HEK293T (cell line): ENCODE measurements at places on chromosomes 13 and 19.
A peak's percentile ranks its signal among the peaks of the same experiment; 100 is the strongest.

DNA sequence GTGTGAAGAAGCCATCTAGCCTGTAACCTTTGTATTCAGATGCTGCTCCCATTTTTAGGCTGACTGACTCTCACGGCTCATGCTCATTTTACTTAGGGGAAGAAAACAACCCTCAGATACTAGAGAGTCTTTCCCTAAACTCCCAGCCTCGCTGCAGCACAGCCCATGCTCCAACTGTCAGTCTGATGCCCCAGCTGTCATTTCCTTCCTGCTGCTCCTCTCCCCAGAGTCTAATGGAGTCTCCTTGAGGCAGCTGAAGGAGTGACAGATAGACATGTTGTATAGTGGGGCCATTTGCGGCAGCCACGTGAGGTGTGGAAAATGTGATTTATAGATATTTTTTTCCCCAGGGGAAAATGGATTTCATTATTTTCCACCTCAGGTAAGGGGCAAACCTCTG, 59.2 kb upstream of the OLFM4 start:
- no peak for DNase-seq

DNA sequence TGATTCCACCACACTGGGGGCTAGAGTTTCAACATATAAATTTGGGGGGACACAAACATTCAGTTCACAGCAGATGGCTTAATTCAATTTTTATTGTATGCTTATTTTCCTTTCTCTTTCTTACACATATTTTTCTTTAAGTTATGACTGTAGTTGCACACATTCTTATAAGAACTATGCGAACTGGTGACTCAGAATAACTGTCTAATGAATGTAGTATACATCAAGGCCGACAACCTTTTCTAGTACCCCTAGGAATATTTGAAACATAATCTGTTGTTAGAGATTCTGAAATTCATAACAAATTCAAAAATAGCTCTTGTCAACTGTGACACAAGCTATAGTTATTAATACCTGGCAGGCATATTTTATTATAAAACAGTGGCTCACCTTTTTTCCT, 695.6 kb downstream of the PCDH9 start:
- no peak for DNase-seq

GRCh38 chr13:52738719-52739467, 727 bp downstream of the CNMD start:
- no peak for DNase-seq

DNA sequence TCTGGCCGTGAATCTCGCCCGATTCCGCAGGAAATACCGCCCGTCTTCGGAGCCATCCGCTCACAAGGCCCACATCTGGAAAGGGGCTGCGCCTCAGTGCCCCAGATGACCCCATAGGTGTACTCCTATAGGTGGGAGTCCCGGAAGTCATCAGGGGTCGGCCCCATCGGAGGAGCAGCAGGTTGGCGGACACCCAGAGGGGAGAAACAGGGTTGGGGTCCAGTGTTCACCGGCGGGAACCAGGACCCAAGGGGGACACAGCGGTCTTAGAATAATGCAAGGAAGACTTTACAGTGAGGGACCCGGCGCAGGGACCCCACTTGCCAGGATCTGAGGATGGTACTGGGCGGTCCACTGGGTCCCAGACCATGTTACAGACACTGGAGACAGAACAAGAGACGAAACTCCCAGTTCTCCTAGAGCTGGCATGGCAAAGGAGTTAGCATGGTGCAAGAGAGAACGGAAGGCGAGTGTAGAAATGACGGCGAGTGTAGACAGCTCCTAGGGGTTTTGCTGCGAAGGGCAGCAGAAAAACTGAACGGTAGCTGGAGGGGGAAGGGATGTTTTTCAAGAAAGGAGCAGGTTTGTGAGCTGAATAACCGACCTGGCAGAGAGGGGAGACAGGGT, 4.2 kb upstream of the RGL3 start:
- DNase-seq, result no peak

DNA sequence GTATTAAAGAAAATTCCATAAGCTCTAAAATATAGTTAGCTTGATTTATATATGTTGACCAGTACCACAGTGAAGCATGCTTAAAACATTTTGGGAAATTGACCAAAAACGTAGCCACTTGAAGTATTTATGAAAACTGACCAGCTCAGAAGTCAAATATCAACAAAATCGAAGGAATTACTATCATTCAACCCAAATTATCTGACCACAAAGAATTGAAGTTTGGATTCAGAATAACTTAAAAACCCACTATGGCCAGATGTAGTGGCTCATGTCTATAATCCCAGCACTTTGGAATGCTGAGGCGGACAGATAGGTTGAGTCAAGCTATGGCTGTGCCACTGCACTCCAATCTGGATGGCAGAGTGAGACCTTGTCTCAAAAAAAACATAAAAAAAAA, 31.9 kb downstream of the GPALPP1 start:
- DNase-seq, result no peak

- peak; percentile 75 for DNase-seq
Observed at GRCh38 chr19:44689290-44690130, 9.4 kb upstream of the CEACAM16 start.

- DNase-seq, result no peak
Observed at GRCh38 chr19:17214508-17215126, 540 bp upstream of the USE1 start.

GRCh38 chr19:50496189-50497021, 14.6 kb downstream of the JOSD2 start:
- DNase-seq, result no peak

- no peak for DNase-seq
Observed at GRCh38 chr13:43041369-43041921, 18.1 kb downstream of the DNAJC15 start.

DNA sequence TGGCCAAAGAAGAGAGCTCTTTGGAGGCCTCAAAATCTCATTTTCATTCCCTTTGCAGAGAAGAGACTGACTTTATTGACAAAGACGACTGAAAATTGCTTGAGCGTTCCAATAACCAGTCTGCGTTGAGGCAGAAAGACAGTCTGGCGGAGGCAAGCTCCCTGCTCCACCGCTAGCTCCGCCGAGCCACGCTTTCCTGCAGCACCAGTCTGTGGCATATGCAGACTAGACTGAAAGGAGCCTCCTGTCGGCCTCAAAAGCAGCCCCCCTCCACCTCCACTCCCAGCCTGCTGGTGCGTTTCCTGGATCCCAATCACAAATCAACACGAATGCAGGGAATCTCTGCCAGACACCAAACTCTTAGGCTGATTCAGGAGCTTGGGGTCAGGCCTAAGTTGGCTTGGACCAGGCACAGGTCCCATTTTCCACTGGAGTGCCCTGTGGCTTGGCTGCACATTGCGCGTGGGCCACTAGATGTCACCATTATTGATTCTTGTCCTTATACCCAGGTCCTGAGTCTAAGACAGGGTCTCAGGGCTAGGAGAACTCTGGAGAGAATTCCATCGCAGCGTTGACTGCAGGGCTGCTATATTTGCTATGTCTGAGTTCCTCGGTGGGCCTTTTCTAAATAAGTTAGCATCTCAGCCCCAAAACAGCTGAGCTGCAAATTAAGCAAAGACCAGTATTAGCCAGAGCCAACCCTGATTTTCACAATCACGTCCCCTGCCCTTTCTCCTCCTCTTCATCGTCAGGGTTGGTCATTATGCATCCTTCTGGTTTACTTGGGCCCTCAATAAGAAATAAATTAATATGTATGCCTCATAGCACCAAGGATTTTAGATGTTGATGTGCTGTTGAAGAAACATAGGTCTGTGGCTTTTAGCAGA, 5.2 kb upstream of the ZNF507 start:
- DNase-seq, result peak; percentile 61

- no peak for DNase-seq
Observed at GRCh38 chr13:114108894-114109293, 23.5 kb downstream of the RASA3 start.

GRCh38 chr19:18784786-18785120, 6.4 kb downstream of the COMP start:
- DNase-seq, result no peak

DNA sequence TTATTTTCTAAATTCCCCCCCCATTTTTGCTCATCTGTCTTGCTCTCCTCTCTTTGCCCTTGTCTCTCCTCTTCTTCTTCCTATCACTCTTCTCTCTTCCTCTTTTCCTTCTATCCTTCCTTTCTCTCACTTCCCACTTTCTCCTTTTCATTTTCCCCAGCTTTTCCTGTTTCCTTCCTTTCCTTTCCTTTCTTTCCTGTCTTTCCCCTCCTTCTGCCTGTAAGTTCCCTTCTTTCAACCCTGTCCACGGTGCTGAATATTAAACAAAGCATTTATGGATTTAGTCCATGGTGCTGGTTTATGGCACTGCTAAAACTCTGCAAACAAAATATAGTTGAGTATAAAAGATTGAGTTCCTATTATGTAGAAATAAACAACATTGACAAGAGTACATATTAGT, 27.6 kb downstream of the SCEL start:
- DNase-seq, result no peak

DNA sequence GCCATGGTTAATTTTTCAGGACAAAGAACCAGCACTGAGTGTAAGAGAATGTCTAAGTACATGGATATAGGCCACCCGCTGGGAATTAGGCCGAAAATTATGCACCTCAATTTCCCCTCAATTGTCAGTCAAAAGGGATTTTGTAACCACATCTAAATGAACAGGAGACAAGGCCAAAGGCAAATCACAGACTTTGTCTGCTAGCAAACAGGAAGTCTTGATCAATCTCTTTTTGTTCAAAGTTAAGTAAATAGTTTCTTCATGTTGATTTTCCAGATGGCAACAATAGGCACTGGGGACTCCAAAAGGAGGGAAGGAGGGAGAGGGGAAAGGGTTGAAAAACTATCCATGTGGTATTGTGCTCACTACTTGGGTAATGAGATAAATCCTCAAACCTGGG, 276.0 kb downstream of the COG6 start:
- no peak for DNase-seq

- peak; percentile 4 for DNase-seq
Observed at GRCh38 chr13:101785858-101786257, 333.4 kb downstream of the ITGBL1 start.

DNA sequence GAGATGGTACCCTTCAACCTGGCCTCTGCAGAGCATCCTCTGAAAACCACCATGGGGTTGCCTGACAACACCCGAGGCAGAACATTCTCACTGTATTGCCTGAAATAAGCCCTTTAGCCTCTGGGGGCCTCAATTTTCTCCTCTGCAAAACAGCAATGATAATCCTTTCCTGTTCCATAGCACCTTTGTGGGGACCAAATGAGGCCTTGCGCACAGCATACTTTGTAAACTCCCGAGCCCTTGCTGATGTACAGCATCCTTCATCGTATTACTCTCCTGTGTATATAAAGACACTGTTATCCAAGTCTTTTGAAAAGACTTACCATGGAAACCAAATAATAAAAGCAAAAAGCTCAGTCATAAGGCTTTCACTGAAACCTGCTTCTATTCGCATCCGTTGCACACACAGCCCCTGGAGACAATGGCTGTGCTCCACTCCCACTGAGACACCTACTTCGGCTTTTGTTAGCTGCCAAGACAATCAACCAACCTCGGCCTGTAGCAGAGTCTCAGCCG, 276.0 kb downstream of the FOXO1 start:
- no peak for DNase-seq

DNA sequence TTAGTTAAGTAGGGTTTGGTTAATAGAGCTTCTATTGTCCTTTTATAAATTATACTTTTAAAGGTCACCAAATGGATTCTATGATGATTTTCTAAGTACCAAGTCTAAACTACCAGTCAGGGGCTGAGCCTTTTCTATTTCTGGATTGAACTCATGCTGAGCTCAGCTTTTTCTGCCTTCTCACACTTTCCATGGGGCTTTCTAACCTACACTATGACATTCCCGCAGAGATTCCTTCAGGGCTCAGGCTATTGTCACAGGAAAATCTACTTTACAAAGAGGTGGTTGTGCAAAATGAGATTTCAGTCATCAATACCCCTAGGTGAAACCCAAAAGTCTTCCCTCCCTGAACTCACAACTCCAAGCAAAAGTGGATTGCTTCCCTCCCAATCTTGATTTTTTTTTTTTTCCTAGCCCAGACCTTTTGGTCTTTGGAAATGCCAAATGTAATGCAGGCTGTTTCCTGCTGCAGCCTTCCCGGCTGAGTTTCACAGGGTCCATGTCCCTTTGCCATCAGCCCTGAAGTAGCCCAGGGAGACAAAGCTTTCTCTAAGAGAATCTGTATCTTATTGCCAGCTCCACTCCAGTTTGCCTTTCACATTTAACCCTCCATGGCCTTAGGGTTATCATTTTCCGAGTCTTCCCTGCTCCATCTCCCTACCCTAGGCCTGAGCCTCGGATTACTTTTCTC, 13.6 kb downstream of the C13orf42 start:
- DNase-seq, result no peak

GRCh38 chr13:50090211-50090610, 75.0 kb downstream of the KCNRG start:
- DNase-seq, result no peak

GRCh38 chr13:49833402-49833801, 40.9 kb upstream of the KPNA3 start:
- no peak for DNase-seq

- no peak for DNase-seq
Observed at GRCh38 chr19:33251526-33252090, 26.0 kb upstream of the SLC7A10 start.

DNA sequence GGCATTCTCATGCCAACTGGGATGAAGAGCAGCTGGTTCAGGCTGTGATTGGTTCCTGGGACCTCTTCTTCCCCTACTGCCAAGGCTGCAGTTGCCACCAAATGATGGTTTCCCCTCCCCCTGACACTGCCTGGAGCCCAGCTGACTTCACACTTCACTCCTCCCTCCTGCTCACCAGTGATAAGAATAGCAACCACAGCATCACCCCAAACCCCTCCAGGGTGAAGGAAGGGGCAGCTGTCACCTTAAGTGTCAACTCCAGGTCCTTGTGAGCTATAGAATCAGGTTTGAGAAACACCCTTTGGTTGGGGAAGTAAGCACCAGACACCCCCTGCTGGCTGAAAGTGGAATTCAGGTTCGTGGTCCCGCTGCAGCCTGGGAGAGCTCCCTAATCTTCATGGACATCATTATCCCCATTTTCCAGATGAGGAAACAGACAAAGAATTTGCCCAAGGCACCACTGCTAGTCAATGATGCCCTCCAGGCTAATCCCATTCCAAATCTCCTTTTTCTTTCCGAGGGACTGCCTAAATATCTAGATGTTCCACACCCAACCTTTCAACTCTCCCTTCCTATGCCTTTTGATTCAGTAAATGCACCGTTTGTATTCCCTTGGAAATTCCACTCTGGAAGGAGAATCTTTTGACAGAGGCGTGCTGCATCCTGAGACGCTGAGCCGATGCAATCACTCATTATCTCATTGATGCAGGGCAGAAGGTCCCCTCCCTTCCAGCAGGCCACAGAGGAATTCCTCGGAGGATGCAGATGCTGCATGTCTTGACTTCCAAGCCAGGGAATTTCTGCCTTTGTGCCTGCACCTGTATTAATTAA, 50.6 kb upstream of the UQCRFS1 start:
- DNase-seq, result peak; percentile 42

- DNase-seq, result no peak
Observed at GRCh38 chr13:88068316-88068715, 397.1 kb downstream of the SLITRK5 start.
